ENCODE measurements at places on chromosomes 7 and 10.

- peak; percentile 45 for DNase-seq
Observed at GRCh38 chr7:66627881-66628360, 760 bp upstream of the KCTD7 start.

GRCh38 chr10:112539340-112539739 lies 92.3 kb downstream of the VTI1A start:
- DNase-seq: no peak

GRCh38 chr7:132509643-132510042 lies 66.6 kb downstream of the PLXNA4 start:
- DNase-seq: no peak

DNA sequence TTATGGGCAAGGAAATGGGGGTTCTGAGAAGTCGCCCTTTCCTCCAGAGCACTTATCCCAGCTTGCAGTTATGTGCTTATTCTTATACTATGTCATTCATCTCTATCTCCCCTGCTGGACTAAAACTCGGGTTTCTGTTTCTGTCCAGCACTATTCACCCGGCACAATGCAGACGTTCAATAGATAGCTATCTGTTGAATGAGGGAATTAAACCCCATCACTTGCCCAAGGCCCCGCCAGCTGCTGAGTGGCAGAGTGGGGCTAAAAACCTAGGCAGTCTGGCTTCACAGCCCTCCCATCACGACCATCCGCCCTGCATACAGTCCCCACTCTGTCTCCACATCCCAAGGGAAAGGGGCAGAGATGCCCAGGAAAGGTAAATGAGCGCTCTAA lies 5.4 kb downstream of the SLIT1 start:
- peak; percentile 64 for DNase-seq

- no peak for DNase-seq
Observed at GRCh38 chr7:96689414-96689813, 20.2 kb downstream of the SEM1 start.

DNA sequence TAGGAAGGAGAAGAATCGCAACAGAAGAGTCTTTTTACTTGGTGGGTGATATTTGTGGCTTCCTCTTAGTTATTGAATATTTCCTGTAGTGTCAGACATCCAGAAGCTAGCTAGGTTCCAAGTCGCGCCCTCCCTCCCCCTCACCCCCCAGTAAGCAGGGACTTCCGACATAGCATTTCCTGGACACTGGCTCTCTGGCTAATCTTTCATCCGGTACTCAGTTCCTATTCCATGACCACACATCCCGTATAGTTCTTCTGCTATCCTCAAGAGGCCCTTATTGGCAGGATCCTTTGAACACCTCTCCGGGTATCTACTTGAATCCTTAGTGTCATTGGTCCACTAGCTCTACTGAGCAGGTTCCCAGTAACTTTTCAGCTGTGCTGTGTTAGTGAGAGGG lies 167.8 kb downstream of the HDAC9 start:
- DNase-seq: no peak

DNA sequence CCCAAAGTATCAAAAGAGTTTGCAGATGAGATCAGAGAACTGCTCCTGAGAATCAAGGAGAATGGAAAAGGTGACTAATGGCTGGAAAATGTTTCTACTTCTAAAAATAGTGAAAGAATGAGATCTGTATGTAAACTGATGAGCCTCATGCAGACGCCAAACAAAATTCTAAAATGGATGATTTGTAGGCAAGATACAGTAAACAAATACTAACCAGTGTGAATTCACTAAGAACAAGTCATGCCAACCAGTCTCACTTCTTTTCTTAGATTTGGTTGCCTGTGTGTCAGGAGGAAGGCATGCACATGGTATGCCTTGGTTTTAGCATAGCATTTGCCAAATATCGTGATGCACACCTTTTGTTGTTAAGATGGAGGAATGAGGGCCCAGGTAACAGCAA lies 94.9 kb upstream of the PIK3CG start:
- DNase-seq: no peak

DNA sequence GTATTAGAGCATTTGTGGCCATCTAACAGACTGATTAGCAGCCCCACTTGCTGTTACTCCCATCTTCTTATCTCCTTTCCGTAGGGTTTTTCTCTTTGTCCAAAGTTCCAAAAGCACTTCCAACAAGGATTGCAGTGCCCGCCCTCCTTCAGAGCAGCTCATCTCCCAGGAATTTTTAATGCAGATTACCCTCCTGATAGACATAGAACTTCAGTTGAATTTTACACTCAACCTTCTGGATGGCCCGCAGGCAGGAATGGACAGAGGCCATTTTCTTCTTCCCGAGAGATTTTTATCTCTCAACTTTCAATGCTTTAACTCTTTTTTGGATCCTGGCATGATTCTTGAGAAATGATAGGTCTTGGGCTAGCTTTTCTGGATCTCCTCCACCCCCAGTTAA lies 23.3 kb downstream of the PRKG1 start:
- no peak for DNase-seq

- no peak for DNase-seq
Observed at GRCh38 chr7:120654241-120654640, 203.7 kb downstream of the TSPAN12 start.

DNA sequence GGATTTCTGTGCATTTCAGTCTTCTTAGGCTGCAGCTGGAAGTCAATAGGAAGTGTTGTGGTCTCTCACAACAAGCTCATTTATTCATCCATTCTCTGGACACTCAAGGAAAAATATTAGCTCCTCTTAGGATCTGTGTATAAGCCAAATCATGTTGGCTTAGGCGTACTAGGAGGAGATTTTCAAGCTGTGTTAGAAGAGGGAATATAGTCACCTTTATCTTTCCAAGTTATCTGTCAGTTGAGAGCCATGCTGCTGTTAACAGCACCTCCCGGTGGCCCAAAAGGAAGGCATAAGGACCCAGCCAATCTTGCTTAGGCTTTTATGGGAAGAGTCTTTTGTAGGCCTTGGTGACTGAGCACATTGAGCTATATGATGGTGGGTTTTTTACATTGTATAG lies 220.0 kb downstream of the LRMDA start:
- DNase-seq: peak; percentile 22

DNA sequence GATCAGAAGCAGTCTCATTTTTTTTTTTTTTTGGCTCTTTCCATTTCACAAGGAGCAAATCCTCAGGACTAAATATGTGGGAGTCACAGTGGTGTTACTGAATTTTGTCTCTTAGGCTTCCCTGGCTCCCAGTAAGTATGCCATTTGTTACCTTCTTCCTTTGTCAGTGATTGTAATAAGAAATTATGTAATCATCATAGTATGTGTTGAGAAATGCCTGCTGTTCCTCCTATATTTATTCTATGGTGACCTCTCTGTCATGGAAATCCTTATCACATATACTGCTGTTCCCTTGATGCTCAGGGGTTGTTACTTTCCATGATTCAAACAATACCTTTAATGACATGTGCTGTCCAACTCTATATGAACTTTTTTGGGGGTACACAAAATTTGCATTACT lies 4.8 kb upstream of the OR9A4 start:
- DNase-seq: no peak

DNA sequence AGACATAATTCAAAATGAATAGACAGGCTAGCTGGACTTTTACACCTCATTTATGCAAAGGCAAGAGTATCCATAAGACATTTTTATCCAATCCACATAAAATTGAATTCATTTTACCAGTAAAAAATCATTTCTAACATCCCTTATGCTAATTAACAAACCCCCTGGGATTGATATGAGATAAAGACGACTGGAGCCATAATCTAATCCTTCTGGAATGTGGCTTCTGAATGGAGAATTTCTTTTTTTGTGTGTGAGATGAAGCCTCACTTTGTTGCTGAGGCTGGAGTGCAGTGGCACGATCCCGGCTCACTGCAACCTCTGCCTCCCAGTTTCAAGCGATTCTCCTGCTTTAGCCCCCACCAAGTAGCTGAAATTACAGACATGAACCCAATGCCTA lies 90.4 kb downstream of the AKR1D1 start:
- no peak for DNase-seq

DNA sequence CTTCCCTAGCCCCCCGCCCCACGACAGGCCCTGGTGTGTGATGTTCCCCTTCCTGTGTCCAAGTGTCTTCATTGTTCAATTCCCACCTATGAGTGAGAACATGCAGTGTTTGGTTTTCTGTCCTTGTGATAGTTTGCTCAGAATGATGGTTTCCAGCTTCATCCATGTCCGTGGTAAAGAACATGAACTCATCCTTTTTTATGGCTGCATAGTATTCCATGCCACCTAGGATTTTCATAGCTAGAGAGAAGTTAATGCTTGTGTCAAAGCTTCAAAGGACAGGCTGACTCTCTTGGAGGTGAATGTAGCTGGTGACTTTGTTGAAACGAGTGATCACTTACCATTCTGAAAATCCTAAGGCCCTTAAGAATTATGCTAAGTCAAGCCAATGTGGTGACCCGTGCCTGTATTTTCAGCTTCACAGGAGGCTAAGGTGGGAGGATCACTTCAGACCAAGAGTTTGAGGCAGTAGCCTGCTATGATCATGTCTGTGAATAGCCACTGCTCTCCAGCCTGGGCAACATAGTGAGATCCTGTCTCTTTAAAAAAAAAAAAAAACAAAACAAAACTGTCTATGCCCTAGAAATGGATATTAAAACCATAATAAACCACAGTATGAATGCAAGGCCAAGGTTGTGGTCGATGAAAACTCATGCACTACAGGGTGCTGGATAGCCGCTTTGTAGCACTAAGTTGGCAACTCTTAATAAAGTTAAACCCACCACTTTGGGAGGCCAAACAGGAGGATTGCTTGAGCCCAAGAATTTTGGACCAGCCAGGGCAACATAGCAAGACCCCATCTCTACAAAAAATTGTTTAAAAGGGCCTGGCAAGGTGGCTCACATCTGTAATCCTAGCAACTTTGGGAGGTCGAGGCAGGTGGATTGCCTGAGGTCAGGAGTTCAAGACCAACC lies 52.0 kb downstream of the CUL1 start:
- DNase-seq: no peak

GRCh38 chr10:9898633-9899395 lies 1118.9 kb upstream of the CELF2 start:
- no peak for DNase-seq

- DNase-seq: no peak
Observed at GRCh38 chr7:158251061-158251965, 336.3 kb downstream of the PTPRN2 start.

DNA sequence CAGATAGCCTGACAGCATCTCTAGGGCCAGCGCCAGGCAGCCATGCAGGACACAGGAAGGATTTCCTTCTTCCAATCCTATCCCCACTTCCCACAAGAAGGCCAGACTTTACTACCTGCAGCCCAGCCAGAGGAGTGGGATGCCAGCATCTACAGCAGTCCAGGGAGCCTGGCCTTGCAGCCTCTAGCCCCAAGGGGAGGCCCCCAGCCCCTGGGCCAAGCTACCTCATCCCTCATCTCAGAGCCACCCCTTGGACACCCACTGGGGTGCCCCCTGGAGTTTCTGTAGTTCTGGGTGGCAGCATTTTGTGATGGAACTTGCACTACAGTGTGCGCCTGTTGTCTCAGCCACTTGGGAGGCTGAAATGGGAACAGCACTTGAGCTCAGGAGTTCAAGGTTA lies 170.8 kb upstream of the PODXL start:
- no peak for DNase-seq

DNA sequence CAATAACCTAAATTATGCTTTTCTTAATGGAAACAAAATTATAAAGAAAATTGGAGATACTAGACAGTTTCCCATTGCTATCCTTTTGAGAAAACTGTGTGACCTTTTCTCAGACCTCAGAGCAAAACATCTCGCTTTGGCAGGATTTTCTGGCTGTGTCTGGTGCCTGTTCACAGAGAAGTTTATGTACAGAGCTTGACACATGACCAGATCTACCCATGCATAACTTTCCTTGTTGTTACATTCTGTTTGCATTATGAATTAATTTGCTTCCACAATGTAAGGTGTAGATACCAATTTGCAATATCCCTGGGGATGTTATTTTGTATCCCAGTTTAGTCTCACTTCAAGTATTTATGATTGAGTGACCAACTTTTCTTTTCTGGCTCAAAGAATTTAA lies 565.0 kb downstream of the XPNPEP1 start:
- no peak for DNase-seq

DNA sequence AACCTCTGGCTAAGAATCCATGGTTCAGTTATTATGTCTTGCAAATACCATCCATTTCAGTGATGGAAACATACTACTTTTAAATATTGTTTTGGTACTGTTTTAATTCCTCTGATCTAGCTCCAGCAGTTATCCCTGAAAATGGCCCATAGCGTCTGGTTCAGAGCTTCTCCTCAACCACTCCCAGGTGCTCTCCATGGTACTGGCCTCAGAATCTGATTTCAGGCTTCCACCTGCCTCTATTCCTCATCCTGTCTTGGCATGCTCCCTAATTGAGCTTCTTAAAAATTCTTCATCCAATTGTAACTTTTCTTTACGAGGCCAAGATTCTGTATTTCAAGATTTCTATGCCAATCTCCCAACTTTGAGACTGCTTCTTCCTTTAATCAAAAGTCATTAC lies 236.3 kb downstream of the HTR7 start:
- DNase-seq: no peak

GRCh38 chr7:139532636-139533155 lies 9.2 kb downstream of the CLEC2L start:
- DNase-seq: no peak

- DNase-seq: no peak
Observed at GRCh38 chr7:95922191-95922590, 149.8 kb downstream of the DYNC1I1 start.

- peak; percentile 16 for DNase-seq
Observed at GRCh38 chr10:6146013-6146785, 56.5 kb upstream of the PFKFB3 start.

DNA sequence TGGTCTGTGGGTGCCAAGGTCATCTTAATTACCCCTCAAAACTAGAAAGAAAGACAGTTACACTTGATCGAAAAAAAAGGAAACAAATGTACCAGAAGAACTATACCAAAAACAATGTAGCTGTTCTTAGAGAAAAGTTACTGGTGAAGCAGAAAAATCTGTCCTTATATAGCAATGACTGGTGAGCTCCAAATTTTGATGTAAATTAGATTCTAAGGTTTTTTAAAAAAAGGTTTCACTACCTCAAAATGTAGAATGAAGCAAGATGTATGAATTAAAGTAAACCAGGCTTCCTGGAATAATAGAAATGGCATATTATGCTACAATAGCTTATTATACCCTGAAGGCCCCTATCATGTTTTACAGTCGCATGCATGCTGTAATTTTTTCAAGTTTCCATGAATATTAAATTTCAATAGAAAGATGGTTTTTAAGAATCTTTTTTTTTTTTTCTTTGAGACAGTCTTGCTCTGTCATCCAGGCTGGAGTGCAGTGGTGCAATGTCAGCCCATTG lies 28.4 kb upstream of the FKBP9 start:
- DNase-seq: no peak

GRCh38 chr10:11201911-11202310 lies 184.2 kb downstream of the CELF2 start:
- peak; percentile 7 for DNase-seq

GRCh38 chr10:111516144-111516543 lies 439.3 kb downstream of the ADRA2A start:
- DNase-seq: no peak

- no peak for DNase-seq
Observed at GRCh38 chr10:48456808-48457761, 147.8 kb downstream of the ARHGAP22 start.

DNA sequence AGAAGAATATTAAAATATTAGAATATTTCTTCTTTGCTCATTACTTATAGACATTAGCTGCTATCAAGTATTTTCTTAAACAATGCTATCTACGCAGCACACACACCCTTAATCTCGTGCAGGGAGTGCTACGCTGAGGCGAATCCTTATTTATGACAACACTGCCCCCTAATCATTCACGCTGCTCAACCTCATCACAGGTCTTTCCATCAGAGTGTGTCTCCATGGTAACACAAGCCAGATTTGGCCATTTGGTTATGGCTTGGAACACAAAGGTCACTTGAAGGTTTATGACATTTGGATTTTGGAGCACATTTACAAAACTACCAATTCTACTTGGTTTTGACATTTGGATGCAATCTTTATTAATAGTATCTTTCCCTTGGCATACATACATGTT lies 45.4 kb upstream of the MYO3A start:
- peak; percentile 10 for DNase-seq
